ENCODE measurements at places on chromosomes 6 and 20.

GRCh38 chr6:56292505-56293181 is 45.3 kb upstream of the COL21A1 start:
- no peak for DNase-seq

- DNase-seq: no peak
Measured at GRCh38 chr6:155528982-155529453, 73.4 kb upstream of the NOX3 start.

DNA sequence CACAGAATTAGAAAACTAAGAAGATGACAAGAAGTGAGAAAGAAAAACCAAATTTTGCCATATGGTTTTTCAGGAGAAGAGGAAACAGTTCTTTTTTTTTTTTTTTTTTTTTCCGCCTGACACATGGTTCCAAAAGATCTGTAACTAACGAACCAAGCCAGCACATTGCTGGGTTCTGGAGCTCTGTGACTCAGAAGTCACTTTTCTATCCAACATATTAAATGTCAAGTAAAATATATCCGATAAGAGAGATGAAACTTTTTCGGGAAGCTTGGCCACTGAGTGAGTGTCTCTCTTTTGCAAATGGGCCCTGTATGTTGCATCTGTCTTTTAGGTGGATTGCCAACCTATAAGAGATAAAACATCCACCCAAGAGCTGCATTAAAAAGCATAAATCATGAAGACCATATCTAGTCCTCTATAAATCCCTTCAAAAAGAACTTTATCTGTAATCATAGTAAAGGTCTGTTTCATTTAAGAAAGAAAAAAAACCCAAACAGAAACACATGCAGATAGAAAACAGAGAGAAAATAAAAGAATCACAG is 4.6 kb downstream of the METTL24 start:
- DNase-seq: no peak

DNA sequence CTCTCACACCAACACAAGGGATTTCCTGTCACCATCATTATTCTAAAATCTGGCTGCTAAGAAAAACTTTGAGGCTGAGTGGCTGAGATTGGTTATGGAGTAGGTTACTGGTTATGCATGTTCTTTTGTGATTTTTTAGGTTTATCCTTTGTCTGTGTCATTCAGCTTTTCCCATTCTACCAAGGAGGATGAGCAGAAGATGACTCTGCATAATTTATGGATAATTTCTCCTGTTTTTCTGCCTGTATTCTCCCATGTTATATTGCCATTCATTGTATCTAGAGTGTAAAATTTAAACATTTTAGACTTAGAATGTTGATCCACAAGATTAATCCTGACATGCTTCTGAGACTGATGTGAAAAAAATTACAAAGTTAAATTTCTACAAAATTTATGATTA is 67.8 kb downstream of the SOBP start:
- no peak for DNase-seq

DNA sequence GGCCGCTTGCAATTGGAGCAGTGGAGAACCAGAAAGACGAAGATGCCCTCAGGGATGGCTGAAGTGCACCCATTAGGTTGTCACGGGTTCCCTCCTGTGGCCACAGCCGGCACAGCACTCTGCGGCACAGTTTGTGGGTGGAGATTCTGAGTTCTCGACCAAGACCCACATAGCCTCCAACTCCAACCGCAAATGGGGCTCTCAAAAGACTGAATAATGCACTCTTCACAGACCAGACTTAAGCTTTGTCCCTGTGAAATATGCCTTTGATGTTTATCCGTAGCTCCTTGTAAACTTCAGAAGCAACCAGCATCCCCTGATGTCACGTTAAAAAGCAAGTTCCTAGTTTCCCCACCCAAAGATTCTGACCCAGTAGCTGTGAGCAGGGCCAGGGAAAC is 934 bp upstream of the CST9 start:
- DNase-seq: peak; percentile 15

DNA sequence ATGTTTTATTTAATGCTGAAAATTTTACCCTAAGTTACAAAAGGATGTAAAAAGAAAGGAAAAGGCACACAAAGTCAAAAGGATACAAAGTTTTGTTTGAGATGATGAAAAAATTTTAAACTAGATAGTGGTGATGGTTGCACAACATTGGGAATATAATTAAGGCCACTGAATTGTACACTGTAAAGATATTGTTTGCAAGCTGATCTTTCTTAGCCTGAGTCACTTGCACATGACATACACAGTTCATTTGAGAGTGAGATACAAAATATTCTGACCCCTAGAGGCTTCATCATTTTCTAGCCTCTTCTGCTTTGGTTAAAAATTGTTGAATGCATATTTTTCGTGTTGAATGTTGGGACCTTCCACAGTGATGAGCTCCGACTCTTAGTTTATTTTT is 462.6 kb downstream of the HDGFL1 start:
- DNase-seq: no peak

GRCh38 chr20:2163757-2164156 is 62.1 kb downstream of the STK35 start:
- no peak for DNase-seq

GRCh38 chr6:3287976-3288707 is 29.4 kb downstream of the PSMG4 start:
- no peak for DNase-seq

DNA sequence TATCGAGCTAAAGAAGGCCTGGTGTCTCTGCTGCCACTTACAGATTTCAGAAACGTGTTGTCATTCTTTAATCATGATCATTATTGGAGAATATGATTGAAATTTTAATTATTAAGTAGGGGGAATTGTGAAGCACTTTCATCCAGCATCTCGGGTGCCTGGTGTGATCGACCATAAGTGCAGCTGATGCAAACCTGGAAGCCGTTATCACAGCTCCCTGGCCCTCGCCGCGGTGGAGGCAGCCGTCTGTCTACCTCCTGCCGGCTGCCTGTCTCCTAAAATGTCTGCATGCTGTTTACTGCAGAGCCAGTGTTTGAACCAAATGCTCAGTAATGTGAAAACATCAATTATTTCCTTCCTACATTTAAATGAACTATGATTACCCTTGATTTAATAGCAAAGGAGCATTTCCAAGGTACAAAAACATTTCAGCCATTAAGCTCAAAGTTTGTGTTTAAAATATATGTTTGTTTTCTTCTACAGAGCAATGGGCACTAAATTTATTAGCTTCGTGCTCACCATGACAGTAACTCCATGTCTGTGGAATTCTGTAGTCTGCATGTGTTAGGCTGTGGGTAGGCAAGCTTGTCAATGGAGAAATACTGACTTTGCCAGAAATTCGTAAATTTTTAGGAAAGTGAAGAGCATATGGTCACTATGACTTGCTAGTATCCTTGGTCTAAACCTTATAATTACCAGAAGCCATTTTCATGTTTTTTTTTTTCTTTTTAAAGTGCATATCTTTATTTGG is 184.5 kb upstream of the AGPAT4 start:
- DNase-seq: no peak
